Stimulated activated CD4-positive, alpha-beta T cell treated with anti-CD3 and anti-CD28 coated beads, Interleukin-12 subunit alpha, Interleukin-12 subunit beta, amount 100 ng/mL, for 4 hours (primary cell): ENCODE measurements at places on chromosomes 5 and 9.

- no peak for DNase-seq
Observed at GRCh38 chr9:99896119-99896518, 10.3 kb upstream of the STX17 start.

- DNase-seq: no peak
Observed at GRCh38 chr5:168365581-168366081, 74.2 kb downstream of the WWC1 start.

DNA sequence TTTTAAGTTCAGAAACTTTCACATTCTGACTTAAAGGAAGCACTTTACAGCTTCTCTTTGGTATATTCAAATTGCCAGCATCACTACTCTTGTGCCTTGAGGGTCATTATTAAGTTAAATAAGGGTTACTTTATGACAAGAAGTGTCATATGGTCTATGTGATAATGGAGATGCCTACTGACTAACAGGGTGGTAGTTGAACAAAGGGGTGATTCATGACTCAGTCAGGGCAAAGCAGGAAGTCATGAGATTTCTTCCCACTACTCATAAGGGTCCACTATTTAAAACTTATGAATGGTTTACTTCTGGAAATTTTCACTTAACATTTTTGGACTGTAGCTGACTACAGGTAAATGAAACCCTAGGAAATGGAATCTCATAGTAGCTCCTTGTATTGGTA lies 938.3 kb upstream of the PTPRD start:
- no peak for DNase-seq

DNA sequence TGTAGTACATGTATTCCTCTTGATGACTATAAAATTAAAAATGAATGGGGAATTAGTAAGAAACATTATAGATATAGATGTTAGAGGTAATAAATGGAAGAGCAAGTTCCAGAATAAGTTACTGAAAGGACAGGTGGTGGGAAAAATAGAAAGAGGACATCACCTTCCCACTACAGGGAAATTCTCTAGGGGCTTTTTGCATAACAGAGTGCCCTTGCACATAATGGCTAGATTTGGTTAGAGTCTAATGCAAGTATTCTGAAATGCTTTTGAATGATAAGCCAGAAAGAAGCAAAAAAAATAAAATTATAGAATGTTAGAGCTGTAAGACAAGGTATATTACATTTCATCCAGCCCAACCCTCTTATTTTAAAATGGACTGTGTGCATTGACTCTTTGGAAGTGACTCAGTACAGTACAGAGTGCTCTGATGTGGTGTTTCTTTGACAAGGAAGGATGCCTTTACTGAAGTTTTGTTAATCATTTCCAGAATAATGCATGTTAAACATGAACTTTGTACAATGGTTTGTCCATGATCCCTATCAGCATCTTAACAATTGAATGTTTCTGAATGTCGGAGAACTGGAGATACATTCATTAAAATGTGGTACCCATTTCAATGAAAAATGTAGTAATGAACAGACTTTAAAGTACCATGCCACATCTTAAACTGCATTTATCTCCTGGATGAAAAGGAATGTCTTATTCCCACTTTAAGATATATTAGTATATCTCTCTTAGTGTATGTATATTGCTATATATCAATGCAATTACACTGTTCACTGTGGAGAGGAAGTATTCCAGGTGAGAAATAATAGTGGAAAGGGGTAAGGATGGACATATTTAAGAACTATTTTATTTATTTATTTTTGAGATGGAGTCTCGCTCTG lies 391.1 kb downstream of the ADGRV1 start:
- no peak for DNase-seq

DNA sequence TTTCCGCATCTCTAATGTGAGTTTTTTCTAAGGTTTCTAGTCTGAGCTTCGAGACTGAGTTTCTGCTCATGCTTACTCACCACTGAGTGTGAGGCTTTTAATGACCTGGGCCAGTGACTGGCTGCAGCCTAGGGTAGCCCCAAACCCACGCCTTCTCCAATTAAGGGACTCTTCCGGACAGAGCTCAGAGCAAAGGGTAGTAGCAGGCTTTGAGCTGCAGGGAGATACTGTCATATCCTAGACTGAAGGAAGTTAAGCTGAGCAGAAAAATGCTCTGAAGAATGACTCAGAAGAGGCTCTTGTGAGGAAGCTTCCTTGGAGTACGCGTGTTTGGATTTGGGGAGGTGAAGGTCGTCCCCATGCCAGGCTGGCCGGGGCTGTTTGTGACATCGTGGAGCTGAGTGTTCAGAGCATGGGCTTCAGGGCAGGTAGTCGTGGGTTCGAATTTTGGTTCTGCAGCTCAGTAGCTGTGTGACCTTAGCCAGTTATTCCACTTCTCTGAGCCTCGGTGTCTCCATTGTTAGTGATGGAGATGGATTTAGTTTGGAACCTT lies 3.5 kb downstream of the USP20 start:
- no peak for DNase-seq

- DNase-seq: no peak
Observed at GRCh38 chr5:132389585-132390286, 20.2 kb downstream of the SLC22A5 start.

GRCh38 chr9:89139455-89139854 lies 39.2 kb downstream of the SHC3 start:
- DNase-seq: no peak

GRCh38 chr5:92081958-92082712 lies 699.0 kb upstream of the ARRDC3 start:
- DNase-seq: no peak

GRCh38 chr9:111037356-111037707 lies 938 bp downstream of the LPAR1 start:
- no peak for DNase-seq

GRCh38 chr5:78515670-78516069 lies 132.9 kb downstream of the LHFPL2 start:
- DNase-seq: no peak

- no peak for DNase-seq
Observed at GRCh38 chr5:36948041-36948440, 71.5 kb downstream of the NIPBL start.

- no peak for DNase-seq
Observed at GRCh38 chr5:74576941-74577456, 63.5 kb downstream of the ENC1 start.

GRCh38 chr5:4614088-4614487 lies 526.0 kb upstream of the ADAMTS16 start:
- no peak for DNase-seq

GRCh38 chr9:88651682-88652633 lies 117.0 kb downstream of the NXNL2 start:
- no peak for DNase-seq

DNA sequence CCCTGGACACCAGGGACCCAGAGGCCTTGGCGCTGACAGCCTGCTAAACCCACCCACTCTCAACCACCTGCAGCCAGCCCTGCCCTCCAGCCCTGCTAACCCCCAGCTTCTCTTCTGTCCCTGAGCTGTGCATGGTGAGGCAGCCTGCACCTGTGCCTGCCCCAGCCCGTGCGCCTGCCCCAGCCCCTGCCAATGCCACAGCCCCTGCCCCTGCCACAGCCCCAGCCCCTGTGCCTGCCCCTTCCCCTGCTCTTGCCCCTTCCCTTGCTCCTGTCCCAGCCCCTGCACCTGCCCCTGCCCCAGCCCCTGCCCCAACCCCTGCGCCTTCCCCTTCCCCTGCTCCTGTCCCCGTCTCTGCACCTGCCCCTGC lies 43.3 kb upstream of the IRX4 start:
- no peak for DNase-seq

- no peak for DNase-seq
Observed at GRCh38 chr9:82777366-82777765, 285.6 kb downstream of the RASEF start.

DNA sequence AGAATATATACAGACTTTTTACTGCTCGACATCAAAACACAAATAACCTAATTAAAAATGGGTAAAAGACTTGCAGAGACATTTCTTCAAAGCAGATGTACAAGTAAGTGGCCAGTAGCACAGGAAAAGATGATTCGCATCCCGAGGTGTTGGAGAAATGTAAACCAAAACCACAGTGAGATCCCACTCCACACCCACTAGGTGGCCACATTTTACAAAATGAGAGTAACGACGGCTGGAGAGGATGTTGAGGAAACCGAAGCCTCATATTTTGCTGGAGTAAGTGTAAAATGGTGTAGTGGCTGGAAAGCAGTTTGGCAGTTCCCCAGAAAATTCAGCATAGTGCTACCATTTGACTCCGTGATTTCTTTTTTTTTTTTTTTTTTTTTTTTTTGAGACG lies 21.3 kb upstream of the GBGT1 start:
- no peak for DNase-seq

GRCh38 chr9:68913054-68913453 lies 100.9 kb downstream of the PRKACG start:
- no peak for DNase-seq

GRCh38 chr5:55982957-55983381 lies 11.8 kb downstream of the IL6ST start:
- DNase-seq: no peak

- DNase-seq: no peak
Observed at GRCh38 chr9:4769321-4770080, 23.2 kb upstream of the RCL1 start.
